Hindlimb muscle (tissue), 1 donor: ENCODE measurements at places on chromosomes 2 and 18. TPM values are rescaled to one million over a fixed set of nuclear protein-coding genes. Genes with fewer than 3 reads are reported as not detected.

- DNase-seq, result no peak
These were observed 35.1 kb downstream of the CHN1 start for GRCh38 chr2:174970092-174970491.

- no peak for DNase-seq
These were observed 272.1 kb upstream of the RND3 start for GRCh38 chr2:150759531-150759930.

DNA sequence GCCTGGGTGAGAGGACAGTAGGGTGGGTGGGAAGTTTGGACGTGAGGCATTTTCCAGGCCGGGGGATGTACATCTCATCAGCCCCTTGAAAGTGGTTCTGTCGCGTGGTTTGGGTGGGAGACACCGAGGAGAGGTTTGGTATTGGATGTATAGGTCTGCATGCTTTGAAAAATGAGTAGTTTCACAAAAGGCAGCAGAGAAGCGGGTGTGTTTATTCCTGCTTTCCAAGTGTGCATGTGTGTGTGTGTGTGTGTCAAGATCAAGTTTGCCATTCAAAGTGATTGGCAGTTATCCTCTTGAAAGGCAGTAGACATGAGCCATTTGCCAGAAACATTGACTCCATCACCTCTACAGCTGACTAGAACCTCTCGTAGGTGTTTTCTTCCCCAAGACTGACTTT, 423.1 kb upstream of the POU3F3 start:
- no peak for DNase-seq

GRCh38 chr2:184032983-184033382, 565.3 kb upstream of the ZNF804A start:
- DNase-seq, result no peak

The LCT gene
- polyA plus RNA-seq, result not detected

DNA sequence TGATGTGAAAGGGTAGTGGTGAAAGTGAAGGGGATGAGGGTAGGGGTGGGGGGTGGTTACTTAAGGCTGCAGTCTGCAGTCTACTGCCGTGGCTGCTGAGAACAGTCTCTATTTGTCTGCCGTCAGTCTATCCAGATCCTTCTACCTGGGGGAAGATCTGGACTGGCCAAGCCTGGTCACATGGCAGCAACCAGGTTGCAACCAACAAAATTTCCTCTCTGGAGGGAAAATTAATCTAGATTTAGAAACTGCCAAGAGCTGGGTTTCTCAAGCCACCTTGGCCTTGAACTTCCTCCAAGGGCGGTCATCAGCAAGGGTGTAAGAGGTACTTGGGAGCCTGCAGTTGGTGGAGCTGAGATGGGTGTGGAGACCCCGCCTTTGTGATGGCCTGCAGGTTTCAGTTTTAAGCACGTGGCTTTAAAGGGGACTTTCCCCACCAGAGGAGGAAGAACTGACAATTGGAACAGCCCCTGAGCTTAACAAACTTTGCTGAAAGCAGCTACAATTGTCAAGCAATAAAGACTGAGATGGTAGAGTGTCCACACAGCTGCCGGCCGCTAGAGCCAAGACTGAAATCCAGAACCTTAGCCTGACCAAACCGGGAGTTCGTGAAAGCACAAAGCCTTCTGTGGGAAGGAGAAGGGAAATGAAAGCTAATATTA, 31.4 kb upstream of the KCMF1 start:
- DNase-seq, result no peak

The CPLX4 gene
- polyA plus RNA-seq, result not detected

GRCh38 chr2:12059616-12060441, 313.4 kb downstream of the LPIN1 start:
- no peak for DNase-seq

The UNC80 gene
- 2.8 TPM for polyA plus RNA-seq

DNA sequence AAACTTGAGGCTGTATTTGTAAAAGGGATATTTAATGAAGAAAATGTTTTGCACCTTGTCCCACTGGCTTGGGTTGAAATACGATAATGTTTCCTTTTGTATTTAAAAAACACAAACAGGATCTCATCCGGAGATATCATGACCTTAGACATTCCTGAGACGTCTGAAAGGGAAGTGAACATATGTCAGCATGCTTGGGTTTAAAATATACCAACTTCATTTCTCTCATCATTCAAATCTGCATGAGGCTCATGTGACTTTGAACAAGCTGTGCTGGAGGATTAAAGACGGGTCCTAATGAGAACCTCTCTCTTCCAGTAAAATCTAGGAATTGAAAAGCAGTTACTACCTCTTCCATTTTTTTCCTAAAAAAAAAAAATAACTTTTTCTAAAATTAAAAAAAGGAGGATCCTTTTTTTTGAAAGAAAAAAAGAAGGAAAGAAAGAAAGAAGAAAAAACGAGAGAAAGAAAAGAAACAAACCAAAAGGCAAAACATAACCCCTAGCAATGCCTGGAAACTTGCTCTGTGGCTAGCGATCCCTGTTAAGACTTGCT, 106.8 kb upstream of the ZFP36L2 start:
- no peak for DNase-seq

GRCh38 chr2:48194641-48195040, 288.3 kb upstream of the FBXO11 start:
- no peak for DNase-seq

DNA sequence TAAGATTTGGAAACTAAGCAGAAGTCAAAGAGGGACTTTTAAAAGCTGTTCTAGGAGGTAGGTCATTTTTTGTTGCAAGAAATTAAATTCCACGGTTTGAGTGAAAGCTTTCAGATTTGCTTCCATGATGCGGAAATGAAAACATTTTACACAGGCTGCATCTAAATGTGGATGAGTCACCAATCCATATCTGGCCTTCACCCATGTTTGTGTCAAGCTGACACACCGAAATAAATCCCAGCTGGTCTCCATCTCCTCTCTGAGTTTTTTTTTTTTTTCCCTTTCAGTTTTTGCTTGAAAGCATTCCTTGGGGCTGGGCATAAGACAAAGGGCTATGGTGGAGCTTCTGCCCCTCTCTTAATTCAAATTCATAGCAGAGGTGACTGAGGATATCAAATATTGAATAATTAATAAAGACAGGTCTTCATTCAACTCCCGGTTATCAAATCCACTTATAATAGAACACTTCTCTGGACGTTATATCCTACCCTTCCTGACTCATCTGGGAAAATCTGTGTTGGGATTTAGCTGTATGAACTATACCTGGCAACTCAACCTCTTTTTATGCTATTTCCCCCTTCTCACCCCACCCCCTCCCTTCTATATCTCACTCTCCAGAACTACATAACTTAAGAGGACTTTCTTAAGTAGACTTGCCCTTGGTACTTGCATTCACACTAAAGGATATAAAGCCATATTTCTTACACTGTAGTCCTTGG, 558.3 kb upstream of the GCFC2 start:
- no peak for DNase-seq
